Activated T-helper 1 cell treated with anti-CD3 and anti-CD28 coated beads, Interleukin-2, amount 50 U/mL, for 16 hours (primary cell): ENCODE measurements at places on chromosomes 4 and X.

GRCh38 chrX:21926527-21927278 lies 13.8 kb upstream of the SMS start:
- DNase-seq: no peak

DNA sequence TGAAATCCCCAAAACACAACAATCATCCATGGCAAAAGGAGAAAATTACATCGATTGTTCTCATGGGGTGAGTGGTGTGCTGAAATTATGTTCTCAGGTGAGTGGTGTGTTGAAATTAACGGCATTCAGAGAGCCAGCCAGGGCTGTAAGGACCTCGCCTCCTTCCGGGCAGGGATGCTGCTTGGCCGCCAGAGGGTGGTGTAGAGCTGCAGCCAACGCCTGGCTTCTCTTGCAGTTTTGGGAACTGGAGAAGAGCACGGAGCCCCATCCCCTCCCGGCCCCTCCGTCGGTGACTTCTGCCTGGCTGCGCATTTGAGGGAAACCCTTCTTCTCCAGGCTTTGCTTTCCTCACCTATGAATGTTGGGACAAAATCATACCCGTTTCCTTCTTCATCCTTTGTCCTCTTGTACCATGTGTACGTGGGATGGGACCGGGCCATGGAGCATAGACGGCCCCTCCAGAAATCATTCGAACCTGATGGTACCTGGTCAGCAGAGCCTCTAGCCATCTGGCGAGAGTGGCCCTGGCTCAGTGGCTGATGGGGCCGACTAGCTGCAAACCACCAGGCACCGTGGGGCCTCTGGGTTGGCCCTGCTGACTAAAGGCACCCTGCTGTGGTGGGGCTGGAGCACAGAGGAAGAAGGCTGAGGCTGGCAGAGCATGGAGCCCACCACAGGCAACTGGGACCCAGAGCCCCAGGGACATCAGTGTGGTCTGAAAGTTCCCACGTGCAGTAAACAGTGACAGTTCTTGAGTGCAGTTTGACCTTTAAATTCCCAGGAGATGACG lies 28.4 kb downstream of the TRMT44 start:
- DNase-seq: peak; percentile 21

DNA sequence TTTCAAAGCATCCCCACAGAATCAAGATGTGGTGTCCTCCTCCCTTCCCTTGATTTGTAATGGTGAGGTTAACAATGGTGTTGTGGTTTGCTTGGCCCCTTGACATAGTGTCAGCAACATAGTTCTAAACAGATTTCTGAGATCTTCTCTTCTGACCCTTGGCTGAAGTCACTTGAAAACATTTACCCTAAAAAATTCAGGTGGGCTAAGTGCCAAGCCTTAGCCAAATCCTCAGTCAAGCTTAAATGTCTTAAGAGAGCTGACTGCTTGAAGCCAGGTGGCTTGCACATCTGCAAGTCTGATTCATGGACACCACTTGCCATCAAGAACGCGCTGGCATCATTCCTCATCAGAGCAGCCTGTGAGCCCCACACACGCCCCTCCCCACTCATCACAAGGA lies 173.2 kb downstream of the MGST2 start:
- DNase-seq: no peak

DNA sequence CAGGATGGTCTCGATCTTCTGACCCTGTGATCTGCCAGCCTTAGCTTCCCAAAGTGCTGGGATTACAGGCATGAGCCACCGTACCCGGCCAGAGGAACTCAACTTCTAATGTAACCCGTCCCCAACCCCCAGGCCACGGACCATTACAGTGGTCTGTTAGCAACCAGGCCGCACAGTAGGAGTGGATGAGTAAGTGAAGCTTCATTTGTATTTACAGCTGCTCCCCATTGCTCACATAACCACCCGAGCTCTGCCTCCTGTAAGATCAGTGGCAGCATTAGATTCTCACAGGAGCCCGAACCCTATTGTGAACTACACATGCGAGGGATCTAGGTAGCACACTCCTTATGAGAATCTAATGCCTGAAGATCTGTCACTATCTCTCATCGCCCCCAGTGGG lies 119.6 kb downstream of the SHROOM3 start:
- DNase-seq: no peak
